Esophagus muscularis mucosa (tissue), 4 donors: ENCODE measurements at places on chromosomes 1 and 21. TPM values are rescaled to one million over a fixed set of nuclear protein-coding genes. Genes with fewer than 3 reads are reported as not detected.

The FMO5 gene
- total RNA-seq, result 2.3 TPM

The KIF14 gene
- 0.17 TPM for total RNA-seq

The PEAR1 gene
- 13.6 TPM for total RNA-seq

The ESRRG gene
- 5.4 TPM for total RNA-seq

The XCL1 gene
- total RNA-seq, result 0.42 TPM

The MPL gene
- total RNA-seq, result 0.63 TPM

The NFIA gene
- 154 TPM for total RNA-seq

The CYP4A11 gene
- not detected for total RNA-seq

The FOXO6 gene
- 0.33 TPM for total RNA-seq

The FAM229A gene
- 8.7 TPM for total RNA-seq
